IMR-90 (cell line): ENCODE measurements at places on chromosomes 3 and 15. TPM values are rescaled to one million over a fixed set of nuclear protein-coding genes. Genes with fewer than 3 reads are reported as not detected.

The RAB6B gene
- 0.18 and 0.28 TPM in 2 replicates for total RNA-seq

The IL1RAP gene
- 9.4 and 11.3 TPM in 2 replicates for total RNA-seq

The GP9 gene
- not detected in 2 replicates for total RNA-seq

The GOLGA8T gene
- not detected in 2 replicates for total RNA-seq

The GALNT15 gene
- total RNA-seq = 14.7 and 19.7 TPM in 2 replicates

The RHOV gene
- not detected in 2 replicates for total RNA-seq

The KCNH8 gene
- not detected in 2 replicates for total RNA-seq

The MAGI1 gene
- 24.2 and 26.4 TPM in 2 replicates for total RNA-seq

The TMEM40 gene
- total RNA-seq = not detected in 2 replicates

The PLCH1 gene
- not detected in 2 replicates for total RNA-seq

The WDR93 gene
- not detected in 2 replicates for total RNA-seq

The RNU5B-1 gene
- not detected in 2 replicates for total RNA-seq
